ENCODE measurements at places on chromosomes 3 and 15.
A peak's percentile ranks its signal among the peaks of the same experiment; 100 is the strongest.

DNA sequence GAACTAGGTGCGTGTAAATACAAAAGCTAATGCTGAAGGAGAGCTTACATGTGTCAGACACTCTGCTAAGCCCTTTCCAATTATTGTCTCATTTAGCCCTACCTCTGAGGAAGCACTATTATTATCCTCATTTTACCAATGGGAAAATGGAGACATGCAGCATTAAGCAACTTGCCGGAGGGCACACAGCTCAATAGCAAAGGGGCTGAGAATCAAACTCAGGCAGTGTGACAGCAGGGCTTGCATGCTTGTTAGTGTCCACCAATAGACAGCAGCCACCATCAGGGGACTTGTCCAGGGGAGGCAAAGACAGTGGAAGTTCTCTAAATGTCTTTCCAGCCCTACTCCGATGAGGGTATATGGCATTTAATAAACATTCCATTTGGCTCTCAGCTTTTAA lies 548.6 kb downstream of the MAGI1 start:
- H3K27me3 ChIP-seq = no peaks in the 10 kb centered on the region
- no peak for DNase-seq
- H3K36me3 ChIP-seq = no peaks in the 10 kb centered on the region

- H3K27me3 ChIP-seq = peaks cover 2% of the 10 kb centered on the region
- no peak overlapping the region for H3K27ac ChIP-seq
- no peak for DNase-seq
- peaks cover 6% of the 10 kb centered on the region for H3K36me3 ChIP-seq
- no peak overlapping the region for H3K4me3 ChIP-seq
- no peaks in the 10 kb centered on the region for H3K4me1 ChIP-seq
Measured at GRCh38 chr3:189512039-189512438, 119.2 kb upstream of the TP63 start.

DNA sequence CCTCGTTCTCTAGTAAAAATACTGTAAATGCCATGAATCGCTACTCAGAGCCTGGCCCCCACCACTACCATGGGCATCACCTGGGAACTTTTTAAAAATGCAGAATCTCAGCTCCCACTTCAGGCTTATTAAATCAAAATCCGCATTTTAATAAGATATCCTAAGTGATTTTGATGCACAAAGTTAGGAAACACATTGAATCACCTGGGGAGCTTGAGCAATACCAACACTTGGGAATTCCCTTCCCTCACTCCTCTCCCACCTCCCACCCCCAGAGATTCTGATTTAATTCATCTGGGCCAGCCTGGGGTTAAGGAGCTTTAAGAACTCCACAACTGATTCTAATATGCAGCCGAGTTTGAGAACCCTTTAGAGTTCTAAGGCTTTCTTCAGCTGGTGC lies 26.8 kb downstream of the RLBP1 start:
- H3K27me3 ChIP-seq = no peaks in the 10 kb centered on the region
- H3K27ac ChIP-seq = no peak overlapping the region
- peaks cover 77% of the 10 kb centered on the region for H3K36me3 ChIP-seq
- no peak for DNase-seq
- peaks cover 4% of the 10 kb centered on the region for H3K4me1 ChIP-seq
- H3K4me3 ChIP-seq = no peak overlapping the region

- no peak overlapping the region for H3K27ac ChIP-seq
- peaks cover 8% of the 10 kb centered on the region for H3K27me3 ChIP-seq
- DNase-seq = no peak
- H3K4me1 ChIP-seq = no peaks in the 10 kb centered on the region
- H3K36me3 ChIP-seq = no peaks in the 10 kb centered on the region
- H3K4me3 ChIP-seq = no peak overlapping the region
Measured at GRCh38 chr3:107368654-107369398, 8.4 kb upstream of the CCDC54 start.

GRCh38 chr3:192915722-192916121 lies 1.9 kb downstream of the MB21D2 start:
- no peak overlapping the region for H3K27ac ChIP-seq
- no peaks in the 10 kb centered on the region for H3K36me3 ChIP-seq
- H3K4me1 ChIP-seq = peaks cover 30% of the 10 kb centered on the region

GRCh38 chr3:84724877-84725276 lies 233.9 kb upstream of the CADM2 start:
- DNase-seq = no peak
- no peaks in the 10 kb centered on the region for H3K4me1 ChIP-seq
- no peaks in the 10 kb centered on the region for H3K27me3 ChIP-seq
- no peak overlapping the region for H3K4me3 ChIP-seq
- no peaks in the 10 kb centered on the region for H3K36me3 ChIP-seq
- no peak overlapping the region for H3K27ac ChIP-seq

GRCh38 chr3:143123353-143123984 lies 3.9 kb downstream of the CHST2 start:
- H3K4me1 ChIP-seq = peaks cover 60% of the 10 kb centered on the region
- no peak for DNase-seq
- H3K4me3 ChIP-seq = peak overlapping the region; percentile 67
- no peaks in the 10 kb centered on the region for H3K36me3 ChIP-seq
- H3K27me3 ChIP-seq = no peaks in the 10 kb centered on the region

GRCh38 chr3:2713923-2714322 lies 396.3 kb downstream of the IL5RA start:
- H3K4me1 ChIP-seq = no peaks in the 10 kb centered on the region
- no peak overlapping the region for H3K4me3 ChIP-seq
- no peak overlapping the region for H3K27ac ChIP-seq
- DNase-seq = no peak

DNA sequence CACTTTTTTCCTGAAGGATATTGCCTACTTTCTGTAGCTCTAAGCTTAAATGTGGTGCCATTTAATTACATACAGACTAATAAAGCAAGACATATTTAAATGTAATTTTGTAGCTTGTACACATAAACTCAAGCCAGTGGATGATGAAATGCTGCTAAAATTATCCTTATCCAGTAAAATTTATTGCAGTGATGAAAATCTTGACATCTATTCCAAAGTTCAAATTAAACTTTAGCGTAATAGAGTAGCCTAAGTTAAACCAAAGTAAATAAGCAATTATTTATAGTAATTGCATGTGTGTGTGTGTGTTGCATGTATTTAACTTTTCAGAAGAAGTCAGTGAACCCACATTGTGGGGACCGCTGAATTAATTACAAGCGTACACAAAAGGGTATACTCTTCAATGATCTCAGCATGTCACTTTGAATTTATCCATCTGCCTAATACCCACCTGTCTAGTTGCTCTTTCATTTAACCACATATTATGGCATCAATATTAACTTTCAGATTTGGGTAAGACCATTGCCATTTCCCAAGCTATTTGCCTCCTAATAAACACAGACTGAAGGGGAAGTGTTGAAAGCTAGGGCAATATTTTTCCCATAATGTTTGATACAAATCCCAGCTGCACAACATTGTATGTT lies 85.0 kb downstream of the MECOM start:
- H3K36me3 ChIP-seq = no peaks in the 10 kb centered on the region
- H3K4me1 ChIP-seq = no peaks in the 10 kb centered on the region
- H3K27me3 ChIP-seq = peaks cover 21% of the 10 kb centered on the region
- no peak for DNase-seq

GRCh38 chr3:180430896-180431295 lies 171.1 kb upstream of the TTC14 start:
- no peak overlapping the region for H3K4me3 ChIP-seq
- no peaks in the 10 kb centered on the region for H3K27me3 ChIP-seq
- no peaks in the 10 kb centered on the region for H3K4me1 ChIP-seq
- no peak for DNase-seq

GRCh38 chr3:20182206-20182605 lies 3.8 kb downstream of the SGO1 start:
- H3K4me1 ChIP-seq = no peaks in the 10 kb centered on the region
- no peaks in the 10 kb centered on the region for H3K27me3 ChIP-seq
- H3K27ac ChIP-seq = no peak overlapping the region
- H3K36me3 ChIP-seq = no peaks in the 10 kb centered on the region
- no peak for DNase-seq

- H3K4me3 ChIP-seq = no peak overlapping the region
- H3K27ac ChIP-seq = no peak overlapping the region
- DNase-seq = no peak
- H3K27me3 ChIP-seq = peaks cover 14% of the 10 kb centered on the region
- no peaks in the 10 kb centered on the region for H3K36me3 ChIP-seq
Measured at GRCh38 chr3:140595295-140595694, 82.6 kb upstream of the TRIM42 start.
